ENCODE measurements at places on chromosomes 6 and 20.

- DNase-seq: no peak
Observed at GRCh38 chr20:53922901-53923314, 147.5 kb downstream of the BCAS1 start.

DNA sequence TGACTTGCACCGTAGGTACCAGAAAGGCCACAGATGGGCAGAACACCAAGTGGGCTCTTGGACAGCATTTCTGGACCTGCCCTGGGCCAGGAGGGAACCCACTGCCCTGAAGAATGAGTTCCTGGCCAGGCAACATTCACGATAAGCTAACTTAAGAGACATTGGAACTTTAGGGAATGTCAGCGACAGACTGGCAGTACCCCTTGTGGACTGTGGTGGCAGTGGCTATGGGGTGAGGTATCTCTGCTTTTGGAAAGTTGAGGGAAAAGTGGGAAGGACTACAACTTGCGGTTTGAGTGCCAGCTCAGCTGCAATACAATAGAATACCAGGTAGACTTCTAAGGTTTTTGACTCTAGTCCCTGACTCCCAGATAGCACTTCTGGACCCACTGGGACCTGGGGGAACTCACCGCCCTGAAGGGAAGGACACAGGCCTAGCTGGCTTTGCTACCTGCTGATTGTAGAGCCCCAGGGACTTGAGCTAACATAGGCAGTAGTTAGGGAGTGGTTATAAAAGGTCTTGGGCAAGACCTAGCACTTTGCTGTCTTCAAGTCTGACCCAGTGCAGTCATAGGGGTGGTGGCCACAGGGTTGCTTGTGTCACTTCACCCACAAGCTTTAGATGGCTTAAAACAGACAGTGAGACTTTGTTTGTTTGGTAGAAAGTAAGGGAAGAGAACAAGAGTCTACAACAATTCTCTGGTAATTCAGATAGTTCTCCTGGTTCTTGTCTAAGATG lies 617.6 kb downstream of the COL12A1 start:
- no peak for DNase-seq

DNA sequence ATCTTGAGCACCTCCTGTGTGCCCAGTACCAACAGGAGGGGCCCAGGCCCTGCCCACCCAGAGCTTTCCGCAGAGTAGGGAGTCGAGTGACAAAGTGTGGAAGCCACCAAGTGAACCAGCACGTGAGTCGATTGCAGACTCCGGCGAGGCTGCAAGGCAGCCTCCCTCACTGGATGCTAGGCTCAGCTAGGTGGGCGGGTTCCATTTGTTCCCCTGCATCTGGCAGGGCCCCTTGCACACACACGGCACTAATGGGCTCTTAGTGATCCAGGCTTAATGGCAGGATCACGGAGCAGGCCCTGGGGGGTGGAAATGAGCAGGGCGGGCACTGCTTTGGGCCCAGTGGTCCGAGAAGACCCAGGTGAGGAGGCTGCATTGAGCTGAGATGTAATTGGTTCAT lies 140.4 kb downstream of the PHACTR3 start:
- DNase-seq: no peak

DNA sequence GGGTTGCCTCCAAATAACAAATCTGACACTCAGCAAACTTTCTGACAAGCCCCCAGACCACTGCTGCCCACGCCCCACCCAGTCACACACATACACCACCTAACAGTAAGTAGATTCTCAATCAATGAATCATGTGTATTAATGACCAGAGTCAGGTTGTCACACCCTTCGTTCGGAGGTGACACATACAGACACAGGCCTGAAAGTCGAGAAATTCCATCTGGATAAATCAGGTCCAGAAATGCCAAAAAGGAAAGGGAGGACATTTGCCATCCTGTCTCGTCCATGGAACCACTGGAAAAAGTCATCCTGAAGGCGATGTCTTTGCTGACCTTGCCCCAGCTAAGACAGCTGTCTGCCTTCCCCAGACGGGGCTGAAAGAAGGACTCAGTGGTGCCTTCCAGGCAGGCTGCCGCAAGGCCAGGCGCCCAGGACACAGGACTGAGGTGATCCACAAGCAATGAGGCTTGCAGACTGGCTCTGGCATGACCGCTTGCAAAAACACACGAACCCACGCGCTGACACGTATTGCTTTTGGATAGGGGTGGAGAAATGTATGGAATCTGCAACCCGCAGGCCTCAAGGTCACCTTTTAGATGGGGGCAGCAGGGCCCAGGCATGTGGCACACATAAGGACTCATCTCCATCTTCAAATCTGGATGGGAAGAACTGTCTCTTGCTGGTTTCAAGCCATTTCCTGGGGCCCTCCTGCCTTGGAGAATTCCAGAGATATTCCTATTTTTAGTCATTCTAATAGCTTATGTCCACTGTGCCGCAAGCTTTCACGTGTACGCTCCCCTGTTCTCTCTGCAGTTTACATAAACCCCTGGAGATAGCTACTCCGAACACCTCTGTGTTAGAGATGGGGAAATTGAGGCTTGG lies 9.0 kb downstream of the NFATC2 start:
- no peak for DNase-seq

- DNase-seq: no peak
Observed at GRCh38 chr20:34524426-34524825, 8.2 kb downstream of the DYNLRB1 start.
